GM12865 (cell line): ENCODE measurements at places on chromosomes 11 and 22.

DNA sequence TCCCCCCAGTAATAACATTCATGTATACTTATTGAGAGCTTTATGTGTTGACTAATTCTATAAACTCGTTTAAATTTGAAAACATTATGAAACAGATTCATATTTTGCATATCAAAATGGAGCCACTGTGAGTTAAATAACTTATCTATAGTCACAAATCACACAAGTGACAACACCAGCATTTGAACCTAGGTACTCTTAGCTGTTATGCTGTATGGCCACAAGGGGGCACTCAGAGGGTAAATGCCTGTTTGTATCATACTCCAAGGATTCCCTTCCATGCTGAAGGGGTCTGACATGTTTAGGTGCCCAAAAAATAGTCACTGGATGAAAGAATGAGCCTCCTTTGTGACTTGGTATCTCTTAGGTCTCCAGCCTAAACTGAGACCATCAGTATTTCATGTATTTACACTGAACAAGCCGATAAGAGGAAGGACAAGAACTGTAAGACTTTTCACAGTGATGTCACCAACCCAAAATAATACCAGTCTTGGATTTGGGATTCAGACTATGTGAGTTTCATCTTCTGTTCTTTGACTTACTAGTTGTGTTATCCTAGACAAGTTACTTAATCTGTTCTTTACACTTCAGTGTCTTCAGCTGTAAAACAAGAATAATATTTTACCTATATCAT lies 12.2 kb upstream of the OR52D1 start:
- DNase-seq, result peak; percentile 58

GRCh38 chr22:23183061-23183698 lies 2.9 kb downstream of the BCR start:
- no peak for DNase-seq

DNA sequence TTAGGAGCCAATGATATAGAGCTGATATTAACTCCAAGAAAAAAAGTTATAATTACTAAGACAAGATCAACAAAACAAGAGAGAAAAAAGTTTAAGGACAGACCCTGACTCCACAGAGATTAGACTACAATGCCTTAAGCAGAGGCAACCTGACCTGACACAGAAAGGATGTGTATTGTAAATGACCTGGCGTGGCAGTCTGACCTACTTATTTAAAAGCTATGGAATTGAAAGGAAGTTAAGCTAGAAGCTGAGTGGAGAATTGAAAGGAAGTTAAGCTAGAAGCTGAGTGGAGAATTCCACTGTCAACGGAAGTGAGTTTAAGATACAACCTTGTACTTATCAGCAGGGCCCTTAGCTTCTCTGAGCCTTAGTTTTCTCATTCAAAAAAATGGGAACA lies 885.4 kb downstream of the OPCML start:
- no peak for DNase-seq

- no peak for DNase-seq
These were observed 1.2 kb downstream of the SERGEF start for GRCh38 chr11:18011633-18012032.

- DNase-seq, result no peak
These were observed 138.1 kb upstream of the ANO3 start for GRCh38 chr11:26193694-26194365.

DNA sequence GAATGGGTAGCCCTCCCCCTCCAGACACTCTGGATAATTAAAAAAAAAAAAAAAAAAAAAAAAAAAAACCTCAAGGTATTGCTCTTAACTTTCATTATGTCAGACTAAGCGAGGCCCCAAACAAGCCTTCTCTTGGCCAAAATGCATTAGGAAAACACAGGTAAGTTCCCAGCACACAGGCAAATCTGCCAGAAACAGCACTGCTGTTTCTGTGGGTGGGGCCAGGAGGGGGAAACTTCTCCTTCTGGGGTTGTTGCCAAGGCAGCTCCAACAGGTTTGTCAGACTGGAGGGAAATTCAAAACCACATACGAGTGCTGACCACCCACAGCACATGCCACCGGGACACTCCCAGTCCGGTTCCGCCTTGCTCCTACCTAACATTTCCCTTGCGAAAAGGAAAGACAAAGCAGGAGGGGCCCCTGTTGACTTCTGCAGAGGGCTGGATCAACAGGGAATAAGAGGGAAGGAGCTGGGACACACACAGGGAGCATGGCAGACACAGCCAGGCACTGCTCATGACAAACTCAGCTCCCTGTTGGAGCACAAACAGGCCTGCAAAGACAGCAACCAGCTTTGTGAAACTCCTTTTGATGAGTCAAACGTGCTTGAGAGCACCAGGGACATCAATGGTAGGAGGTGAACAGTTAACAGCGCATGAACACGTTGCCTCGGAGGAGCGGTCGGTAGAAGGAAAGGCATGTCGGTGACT lies 55.0 kb downstream of the MYH9 start:
- DNase-seq, result peak; percentile 87

- no peak for DNase-seq
These were observed 25.7 kb downstream of the AMPD3 start for GRCh38 chr11:10480760-10481159.

GRCh38 chr11:11733246-11733747 lies 108.5 kb upstream of the USP47 start:
- DNase-seq, result no peak

DNA sequence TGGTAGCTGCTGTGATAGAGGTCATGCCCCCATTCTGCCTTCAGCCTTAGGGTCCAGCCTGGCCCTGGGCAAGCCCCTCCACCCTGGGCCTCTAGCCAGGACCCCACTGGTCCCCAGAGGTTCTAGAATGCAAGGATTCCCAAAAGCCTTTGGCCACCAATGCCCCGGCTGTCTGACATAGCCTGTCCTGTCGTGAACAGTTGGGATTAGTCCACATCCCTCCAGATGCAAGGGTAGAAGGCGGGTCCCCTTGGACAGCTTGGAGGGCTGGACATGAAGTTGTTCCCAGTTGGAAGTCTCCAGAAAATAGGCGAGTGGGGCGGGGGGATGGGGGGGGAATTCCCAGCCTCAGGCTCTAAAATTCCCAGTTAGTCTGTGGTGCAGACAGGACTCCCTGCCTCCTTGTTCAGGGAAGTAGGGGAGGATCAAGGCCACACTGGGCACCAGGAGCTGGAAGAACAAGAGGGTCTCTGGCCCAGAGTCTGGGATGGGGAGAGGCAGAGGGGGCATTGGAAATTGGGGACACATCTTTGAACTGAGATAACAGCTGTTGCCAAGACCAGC lies 5.2 kb upstream of the ADORA2A start:
- DNase-seq, result no peak

DNA sequence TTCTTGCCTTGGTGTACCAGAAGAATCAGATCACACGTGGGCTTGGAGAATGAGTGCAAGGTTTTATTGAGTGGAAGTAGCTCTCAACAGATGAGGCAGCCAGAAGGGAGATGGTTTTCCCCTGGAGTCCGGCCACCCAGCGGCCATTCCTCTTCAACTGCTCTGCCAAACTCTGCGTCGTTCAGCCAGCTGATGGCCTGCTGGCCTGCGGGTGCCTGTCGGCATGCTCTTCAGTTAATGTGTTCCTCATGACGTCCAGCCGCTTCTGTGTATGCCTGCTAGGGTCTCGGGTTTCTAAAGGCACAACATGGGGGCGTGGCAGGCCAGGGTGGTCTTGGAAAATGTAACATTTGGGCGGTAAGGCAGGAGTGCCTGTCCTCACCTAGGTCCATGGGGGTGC lies 487.9 kb upstream of the LRRC4C start:
- DNase-seq, result no peak

DNA sequence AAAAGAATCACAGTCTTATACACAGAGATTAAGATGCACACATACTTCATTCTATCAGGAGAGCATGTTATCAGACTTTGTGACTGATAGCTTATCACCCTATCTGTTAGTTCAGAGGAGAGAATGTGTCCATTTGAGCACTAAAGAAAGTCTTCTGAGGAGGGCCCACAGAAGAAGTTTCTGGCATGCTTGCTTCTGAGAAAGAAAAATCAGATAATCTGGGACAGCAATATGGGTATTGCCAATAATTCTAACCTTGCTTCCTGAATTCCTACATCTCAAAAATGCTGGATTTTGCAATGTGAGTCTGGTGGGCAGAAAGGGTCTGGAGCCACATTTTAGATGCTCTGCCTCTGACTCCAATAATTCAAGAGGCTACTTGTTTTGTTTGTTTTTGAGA lies 128.9 kb downstream of the RBFOX2 start:
- no peak for DNase-seq

- DNase-seq, result peak; percentile 98
These were observed at the start of gene LSP1 for GRCh38 chr11:1852877-1853276. Gene LSP1 (plus strand): TSS chr11:1853084. CDS start chr11:1853145, 61 bp downstream.

DNA sequence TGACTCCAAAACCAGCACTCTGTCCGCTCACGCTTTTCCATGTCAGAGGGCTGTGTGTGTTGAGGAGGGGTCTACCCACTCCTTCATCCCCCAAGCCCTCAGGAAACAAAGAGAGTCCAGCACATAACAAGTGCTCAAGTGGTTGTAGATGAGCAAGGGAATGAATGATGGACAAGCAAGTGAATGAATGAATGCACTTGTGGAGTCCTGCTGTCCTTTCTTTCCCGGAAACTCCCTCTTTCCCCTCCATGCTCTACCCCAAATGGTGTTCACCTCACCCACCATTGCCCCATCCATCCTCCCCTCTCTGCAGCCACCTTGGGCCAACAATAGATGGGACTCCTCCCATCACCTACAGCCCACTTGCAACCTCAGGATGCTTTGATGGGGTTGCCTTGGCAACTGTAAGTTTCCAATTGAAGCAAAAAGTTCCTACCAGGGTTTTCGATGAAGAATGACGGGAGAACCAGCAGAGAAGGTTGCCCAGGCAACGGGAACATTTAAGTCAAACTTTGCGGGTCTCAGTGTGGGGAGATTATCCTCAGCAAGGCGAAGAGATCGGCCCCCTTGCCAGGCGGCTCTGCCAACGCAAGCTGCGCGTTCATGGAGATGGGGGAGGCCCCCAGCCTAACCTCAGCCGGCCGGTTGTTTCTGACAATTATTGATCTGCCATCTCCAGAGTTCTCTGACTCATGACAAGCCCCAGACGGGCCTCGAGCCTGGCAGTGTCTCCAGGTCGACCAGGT lies 51.1 kb downstream of the MCM5 start:
- no peak for DNase-seq

- no peak for DNase-seq
These were observed 54.1 kb upstream of the LINC01488 start for GRCh38 chr11:69427337-69427736.

- no peak for DNase-seq
These were observed 101.3 kb upstream of the E2F8 start for GRCh38 chr11:19342036-19342435.

GRCh38 chr11:124595302-124595701 lies 15.9 kb upstream of the PANX3 start:
- no peak for DNase-seq

DNA sequence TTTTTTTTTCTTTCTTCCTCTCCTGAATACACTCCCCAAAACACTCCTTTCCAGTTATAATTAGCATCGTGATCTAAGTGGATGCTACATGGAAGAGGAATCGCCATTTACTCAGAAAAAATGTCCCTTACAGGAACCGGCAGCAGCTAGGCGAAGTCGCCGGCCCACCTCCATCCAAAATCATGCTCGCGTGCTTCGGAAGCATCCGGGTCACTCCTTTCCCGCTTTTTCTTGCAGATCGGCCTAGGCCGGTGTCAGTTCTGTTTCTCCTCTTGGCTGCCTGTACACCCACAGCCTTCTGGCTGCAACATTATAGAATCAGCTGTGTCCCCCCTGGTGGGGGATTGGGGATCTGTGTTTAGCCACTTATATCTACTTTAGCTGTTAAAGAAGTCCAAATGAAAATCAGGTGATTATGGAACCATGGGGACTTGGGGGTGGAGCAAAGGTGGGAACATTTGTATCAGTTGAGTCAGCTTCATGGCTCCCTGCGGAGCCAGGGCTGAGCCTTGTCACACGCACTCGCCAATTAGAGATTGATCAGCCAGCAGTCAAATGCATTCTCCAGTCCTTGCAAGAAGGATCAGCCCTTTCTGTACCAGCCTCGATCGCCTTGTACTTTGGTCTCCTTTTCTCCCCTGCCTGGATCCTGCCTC lies 36.3 kb downstream of the ASRGL1 start:
- no peak for DNase-seq

DNA sequence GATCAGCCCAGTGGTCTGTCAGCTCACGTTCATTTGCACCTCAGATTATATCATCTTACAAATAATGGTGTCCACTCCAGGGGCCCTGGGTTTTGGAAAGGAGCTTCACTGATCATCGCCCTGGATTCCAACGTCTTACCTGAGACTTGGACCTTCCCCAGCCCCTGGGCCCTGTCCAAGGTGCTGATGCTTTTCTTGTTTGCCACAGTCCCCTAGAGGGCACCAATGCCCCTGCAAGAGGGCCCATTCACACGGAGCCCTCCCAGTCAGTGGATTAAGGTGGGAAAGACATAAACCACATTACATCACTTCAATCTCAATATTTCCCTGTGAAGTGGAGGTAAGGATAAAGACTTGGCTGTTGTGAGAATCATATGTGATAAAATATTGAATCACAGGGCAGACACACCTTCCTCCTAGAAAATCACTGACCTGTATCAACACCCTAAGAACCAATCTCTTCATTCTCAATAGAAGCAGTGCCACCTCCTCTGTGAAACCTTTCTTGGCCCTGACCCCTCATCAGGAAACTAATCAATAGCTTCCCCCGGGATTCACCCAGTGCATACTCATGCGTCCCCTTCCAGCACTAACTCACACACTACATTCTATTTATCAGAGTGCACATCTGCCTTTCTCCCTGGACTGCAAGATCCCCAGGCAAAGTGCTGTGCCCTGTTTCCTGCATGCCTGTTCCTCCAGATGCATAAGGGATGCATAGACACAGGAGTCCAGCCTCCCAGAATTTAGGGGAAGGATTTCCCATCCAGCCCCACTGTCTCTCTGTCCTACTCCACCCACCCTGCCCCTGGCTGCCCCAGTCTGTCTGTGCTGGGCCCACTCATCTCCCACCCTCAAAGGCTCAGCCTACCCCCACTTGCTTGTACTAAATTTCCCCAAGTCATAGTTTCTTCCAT lies 167.0 kb downstream of the BUD13 start:
- peak; percentile 56 for DNase-seq

- DNase-seq, result peak; percentile 56
These were observed 247.6 kb downstream of the CADM1 start for GRCh38 chr11:115256397-115257197.

DNA sequence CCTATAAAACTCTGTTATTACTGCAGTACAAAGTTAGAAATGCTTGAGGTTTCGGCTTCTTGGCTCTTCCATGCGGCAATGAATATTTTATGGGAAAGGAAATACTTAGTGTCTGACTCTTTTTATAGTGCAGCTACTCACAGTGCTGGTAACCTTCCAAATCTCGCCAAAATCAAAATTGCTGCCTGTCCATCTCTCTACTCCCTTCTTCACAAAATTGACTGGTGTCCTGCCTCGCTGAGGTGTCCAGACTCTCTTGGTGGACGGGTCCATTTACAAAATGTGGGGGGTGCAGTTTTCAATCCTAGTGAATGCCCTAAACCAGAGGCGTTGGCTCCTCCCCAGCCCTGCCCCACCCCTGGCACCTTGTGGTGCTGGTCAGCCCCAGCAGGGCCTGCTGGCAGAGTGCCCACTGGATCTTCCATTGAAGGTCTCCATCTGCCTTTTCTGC lies 73.5 kb downstream of the ZBTB16 start:
- no peak for DNase-seq
